ENCODE measurements at places on chromosomes 7 and 10.

DNA sequence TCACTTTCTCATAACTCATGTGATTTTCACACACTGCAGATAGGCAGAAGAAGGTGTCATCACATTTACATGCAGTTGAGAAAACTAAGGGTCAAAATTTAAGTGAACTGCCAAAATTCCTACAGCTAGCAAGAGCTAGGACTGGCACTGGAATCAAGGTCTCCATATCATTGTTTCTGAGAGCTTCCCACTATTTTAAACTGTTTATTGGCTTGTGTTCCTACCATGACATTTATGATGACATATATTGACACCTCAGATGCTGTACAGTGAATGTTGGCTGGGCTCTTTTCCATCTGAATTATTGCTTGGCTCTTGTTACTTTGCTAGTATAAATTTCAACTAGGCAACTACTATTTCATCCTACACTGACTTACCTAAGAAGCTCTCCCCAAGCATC lies 2.0 kb downstream of the THSD7A start:
- no peak for DNase-seq

DNA sequence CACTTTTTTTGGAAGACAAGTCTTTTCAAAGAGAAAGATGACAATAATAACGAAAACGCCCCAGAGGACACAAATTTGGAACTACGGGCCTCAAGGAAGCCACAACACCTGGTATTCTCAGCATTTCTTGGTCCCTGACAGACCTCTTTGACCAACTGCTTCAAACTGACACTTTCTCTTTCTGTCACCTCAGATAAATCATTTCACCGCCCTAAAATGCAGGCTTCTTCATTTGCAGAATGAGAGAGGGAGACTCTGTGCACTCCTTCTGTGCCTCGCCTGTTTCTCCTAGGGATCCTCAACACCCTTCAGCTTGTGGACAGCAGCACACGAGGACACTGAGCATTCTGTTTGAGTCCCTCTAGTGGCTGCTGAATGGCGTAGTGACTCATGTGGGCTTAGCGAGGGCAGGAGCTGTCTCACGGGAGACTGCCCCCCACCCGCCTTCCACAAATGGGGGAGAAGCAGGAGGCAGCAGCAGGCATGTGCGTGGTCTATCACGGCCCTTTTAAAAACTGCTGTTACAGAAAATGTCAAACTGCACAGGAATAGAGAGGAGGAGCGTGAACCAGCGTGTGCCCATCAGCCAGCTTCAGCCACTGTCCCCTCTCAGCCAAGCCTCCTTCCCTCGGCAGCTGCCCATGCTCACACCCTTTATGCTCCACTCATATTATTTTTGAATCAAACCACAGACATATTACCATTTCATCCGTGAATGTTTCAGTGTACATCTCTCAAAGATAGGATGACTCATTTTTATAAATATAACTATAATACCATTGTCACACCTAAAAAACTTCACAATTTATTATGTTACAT lies 41.4 kb downstream of the GSDME start:
- DNase-seq: no peak

- DNase-seq: no peak
Observed at GRCh38 chr7:142669074-142669654, 80.1 kb upstream of the PRSS1 start.

DNA sequence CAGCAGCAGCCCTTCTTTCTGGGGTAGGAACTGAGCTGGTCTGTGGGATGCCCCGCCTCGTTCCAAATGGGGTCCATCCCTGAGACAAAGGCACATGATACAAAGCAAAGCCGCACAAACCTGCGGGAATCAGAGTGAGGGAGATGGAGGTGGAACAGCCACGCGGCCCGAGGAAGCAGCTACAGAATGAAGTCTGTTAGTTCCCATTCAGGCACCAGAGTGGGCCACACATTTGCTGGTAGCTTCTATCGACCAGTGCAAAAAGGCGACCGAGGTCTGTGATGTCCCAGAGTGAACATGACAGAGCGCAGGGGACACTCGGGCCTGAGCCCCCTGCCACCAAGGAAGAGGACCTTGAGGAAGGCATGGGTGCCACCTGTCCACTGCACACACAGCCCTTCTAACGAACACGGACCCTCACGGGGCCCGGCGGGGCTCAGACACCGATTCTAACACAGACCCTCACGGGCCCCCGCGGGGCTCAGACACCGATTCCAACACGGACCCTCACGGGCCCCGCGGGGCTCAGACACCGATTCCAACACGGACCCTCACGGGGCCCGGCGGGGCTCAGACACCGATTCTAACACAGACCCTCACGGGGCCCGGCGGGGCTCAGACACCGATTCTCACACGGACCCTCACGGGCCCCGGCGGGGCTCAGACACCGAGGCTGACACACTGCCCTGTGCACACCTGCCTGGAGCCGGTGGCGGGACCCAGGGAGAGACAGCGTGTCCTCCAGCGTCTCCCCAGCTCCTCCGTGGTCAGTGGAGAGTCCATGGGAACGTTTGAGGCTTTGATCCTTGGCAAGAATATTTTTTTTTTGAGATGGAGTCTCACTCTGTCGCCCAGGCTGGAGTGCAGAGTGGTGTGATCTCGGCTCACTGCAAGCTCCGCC lies 32.8 kb upstream of the FAM20C start:
- DNase-seq: no peak

GRCh38 chr7:35268953-35269352 lies 15.1 kb upstream of the TBX20 start:
- no peak for DNase-seq

- DNase-seq: no peak
Observed at GRCh38 chr10:77156406-77156879, 481.2 kb downstream of the KCNMA1 start.

GRCh38 chr10:91043173-91043910 lies 122.5 kb upstream of the ANKRD1 start:
- no peak for DNase-seq

Measured in tibial nerve (tissue), 4 donors.